ENCODE measurements at places on chromosomes 2 and 18.

- no peak for DNase-seq
Observed at GRCh38 chr2:108573061-108573460, 38.8 kb downstream of the LIMS1 start.

DNA sequence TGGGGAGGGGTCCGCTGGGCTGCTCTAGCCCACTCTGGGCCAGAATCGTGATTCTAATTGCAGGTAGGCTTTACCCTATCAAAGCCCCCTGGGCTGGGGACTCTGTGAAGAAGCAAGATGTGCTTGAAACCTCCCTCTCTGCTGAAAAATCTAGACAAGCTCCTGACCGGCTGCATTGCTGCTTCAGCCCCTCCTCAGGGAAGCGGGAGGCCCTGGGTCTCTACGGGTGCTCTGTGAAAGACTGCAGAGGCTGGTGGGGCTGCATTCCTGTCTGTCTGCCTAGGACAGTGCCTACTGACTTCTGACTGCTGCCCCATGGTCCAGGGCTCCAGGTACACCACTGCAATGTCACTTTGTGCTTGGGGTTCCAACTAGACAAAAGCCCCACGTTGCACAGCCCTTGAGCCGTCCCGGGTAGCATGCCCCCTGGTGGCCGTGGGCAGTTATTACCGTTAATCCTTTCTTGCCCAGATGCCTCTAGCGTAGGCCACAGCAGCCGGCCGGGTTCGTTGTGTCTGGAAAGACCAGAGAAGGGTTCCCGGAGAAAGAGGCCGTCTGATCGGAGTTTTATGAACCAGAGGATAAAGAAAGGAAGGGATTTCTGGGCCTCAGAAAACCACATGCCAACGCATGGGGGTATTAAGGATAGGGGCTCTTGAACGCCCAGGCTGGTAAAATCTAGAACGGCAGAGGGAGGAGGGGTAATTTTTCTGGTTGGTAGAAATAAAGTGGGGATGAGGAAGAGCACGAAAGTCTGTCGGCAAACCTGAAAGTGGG, 15.9 kb upstream of the C1QL2 start:
- peak; percentile 45 for DNase-seq

GRCh38 chr18:78107363-78107762, 857.7 kb downstream of the GALR1 start:
- no peak for DNase-seq

DNA sequence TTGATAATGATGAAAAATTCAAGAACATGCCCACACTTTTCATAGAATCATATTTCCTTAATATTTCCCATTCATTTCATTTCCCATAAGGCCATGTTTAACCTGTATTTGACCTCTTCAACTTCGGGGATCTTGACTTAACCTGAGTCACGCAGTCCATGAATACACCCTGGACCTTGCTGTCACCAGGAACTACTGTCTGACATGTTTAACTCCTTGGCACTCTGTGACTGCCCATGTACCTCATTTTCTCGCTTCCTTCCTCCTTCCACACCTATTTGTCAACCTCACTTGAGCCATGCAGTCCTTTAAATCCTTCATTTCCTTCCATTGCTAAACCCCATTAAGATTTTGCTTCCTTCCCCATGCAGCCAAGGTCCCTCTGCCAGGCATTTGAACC, 16.3 kb downstream of the ABCB11 start:
- DNase-seq: no peak

DNA sequence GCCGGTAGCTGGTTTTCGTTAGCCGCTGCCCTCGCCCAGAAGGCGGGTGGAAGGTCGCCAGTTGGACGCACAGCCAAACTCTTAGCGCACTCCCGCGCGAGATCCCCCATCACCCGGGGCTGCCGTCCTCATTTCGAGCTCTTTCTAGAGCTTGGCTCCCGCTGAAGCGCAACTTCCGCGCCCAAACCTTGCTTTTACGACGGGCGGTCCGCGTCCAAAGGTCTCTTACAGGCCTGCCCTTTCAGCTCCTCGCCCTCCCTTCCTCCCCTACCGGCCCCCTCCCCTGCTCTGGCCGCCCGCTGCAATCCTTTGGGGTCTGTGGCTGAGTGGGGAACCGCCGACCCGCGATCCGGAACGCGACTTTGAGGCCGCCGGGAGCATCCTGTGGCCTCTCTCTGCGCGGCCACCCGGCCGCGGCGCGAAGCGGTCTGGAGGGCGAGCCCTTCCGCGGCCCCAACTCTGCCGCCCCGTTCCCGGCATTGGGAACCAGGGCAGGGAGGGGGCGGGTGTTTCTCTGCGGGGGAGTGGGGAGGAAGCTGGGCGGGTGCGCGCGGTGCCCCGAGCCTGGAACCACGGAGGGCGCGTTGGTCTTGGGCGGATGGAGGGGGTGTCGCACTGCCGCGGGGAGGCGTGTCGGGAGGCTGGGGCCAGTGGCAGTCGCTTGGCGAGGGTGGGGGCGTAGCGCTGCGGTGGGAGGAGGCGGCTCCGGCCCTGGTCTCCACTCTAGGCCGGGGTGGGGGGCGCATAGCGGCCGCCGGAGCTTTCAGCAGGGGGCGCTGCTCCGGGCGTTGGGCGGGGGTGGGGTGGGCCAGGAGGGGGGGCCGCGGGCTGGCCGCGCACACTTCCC, at the start of gene GDF7:
Gene GDF7 (plus strand): TSS at position 841 of the 847 bp plus-strand sequence. CDS start 96 bp downstream, outside the sequence.
- no peak for DNase-seq

- DNase-seq: no peak
Observed at GRCh38 chr2:145230546-145230945, 710.6 kb upstream of the ZEB2 start.

DNA sequence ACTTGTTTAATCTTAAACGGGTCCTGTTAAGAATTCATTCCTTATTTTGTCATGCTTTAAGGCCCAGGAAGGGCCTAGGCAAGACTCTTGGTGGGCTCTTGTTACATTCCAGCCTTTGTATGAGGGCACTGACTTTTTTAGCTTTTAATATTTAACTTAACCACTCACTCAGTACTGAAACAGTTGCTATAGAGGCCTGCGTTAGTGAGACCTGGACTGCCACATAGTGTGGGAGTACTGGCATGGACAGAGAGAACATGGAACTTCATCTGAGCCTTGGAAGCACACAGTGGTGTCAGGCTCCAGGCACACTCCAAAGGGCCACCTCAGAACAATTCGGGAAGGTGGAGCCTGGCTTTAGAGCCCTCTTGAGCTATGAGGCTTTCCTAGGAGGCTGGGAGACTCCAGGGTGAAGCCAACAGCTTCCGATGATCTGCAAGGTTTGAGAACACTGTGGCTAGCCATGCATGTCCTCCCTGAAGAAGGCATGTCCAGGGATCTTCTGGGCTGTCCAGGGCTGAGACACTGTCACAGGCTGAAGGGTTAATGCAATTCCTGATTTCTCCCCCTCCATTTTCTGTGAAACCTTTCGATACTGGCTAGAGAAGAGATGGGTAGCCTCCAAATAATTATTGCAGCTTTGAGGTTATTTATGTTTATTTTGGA, 155.4 kb upstream of the ACAA2 start:
- no peak for DNase-seq

DNA sequence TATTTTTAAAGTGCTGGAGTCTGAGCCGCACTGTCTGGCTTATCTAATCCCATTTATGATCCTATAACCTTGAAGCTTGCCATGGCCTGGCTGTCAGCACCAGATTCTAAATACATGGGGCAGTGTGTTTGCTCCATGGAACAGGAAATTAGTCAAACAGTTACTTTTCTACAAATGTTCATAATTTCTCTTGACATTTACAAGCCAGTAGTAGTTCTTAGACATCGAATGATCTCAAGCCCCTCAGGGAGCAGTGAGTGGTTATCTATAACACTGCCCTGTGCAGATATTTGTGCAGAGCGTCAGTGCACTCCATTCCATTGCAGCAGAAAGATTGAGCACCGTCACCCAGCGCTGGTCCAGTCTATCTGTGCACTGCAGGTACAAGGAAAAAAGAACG, 205.2 kb downstream of the AGPS start:
- DNase-seq: no peak

DNA sequence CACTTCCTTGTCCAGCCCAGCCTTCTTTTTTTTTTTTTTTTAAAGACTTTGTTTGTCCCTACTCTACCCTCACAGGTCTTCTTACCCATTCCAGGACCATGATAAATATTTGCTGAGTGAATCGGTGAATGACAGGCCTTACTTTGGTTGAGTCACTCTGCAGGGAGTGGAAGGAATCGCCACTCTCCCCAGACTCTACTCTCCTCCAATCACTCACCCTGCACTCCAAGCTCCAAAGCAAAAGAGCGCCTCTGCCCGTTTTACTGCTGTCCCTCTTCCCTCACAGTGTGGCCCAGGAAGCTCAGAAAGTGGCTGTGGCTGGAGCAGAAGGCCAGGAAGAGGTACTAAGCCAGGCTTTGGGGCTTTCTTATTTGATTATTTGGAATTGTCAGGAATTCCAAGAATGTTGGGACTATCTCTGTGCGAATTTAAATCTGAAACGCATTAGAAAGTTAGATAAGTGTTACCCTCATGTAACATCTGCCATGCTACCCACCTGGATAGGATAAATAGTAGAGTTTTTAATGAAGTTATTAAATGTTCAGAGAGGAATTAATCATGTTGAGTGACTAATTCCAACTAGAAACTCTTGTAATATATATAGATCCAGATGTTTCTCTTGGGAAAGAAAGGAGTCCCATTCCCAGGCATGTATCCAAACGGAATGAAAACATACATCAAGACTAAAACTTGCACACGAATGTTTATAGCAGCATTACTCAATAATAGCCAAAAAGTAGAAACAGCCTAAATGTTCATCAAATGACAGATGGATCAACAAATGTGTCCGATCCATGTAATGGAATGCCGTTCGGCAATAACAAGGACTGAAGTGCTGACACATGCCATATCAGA, 43.0 kb upstream of the CHMP1B start:
- no peak for DNase-seq

DNA sequence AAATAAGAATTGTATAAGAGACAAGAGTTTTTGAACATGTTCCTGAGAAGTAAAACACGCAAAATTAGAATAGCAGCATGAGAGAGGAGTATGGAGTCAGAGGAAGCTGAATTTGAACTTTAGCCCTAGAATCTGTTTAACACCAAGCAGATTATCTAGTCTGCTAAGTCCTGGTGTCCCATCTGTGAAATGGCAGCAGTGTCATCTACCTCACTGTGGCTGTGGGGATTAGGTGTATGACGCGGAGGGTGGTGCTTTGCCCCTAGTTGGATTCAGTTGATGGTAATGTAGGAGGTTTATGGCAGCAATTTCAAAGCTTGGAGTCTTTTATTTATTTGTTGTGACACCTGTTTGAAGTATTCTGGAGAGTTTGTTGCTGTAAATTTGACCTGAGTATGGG, 79.2 kb downstream of the ZNF532 start:
- no peak for DNase-seq

DNA sequence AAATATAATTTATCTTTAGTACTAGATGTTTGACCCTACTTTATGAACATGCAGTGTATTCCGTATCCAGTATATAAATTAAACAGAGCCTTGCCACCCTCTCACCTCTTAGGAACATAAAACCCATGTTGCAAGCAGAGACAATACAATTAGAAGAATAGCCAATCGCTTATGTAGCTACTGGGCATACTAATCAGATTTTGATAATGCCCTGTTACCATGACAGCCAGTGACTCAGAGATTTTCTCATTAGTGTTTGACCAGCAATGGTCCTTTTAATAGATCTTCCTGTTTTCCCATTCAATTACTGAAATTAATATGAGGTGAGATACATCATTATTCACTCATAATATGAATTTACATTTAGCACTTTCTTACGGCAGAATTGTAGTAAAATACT, 547.3 kb upstream of the VWC2L start:
- DNase-seq: no peak

DNA sequence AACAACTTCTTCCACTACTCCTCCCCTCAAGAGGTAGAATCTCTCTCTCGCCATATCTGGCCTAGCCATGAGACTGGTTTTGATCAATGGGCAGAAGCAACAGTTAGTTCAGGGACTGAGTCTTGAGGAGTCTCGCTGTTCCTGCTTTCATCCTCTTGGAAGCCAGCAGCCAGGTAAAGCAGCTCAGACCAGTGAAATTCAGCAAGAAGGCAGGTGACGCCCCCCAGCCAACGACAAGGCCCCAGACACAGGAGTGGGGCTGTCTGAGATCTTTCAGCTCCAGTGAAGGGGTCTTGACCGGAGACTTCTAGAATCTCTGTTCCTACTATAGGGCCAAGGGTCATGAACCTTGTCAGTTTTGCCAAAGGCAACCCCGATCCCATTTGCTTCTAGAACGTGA, 39.7 kb upstream of the ACAA2 start:
- no peak for DNase-seq

- no peak for DNase-seq
Observed at GRCh38 chr2:201246280-201246679, 14.1 kb upstream of the CASP8 start.

GRCh38 chr18:74478880-74479279, 17.3 kb upstream of the CNDP2 start:
- DNase-seq: no peak

GRCh38 chr2:223501641-223502040, 100.5 kb downstream of the SCG2 start:
- DNase-seq: no peak

All from stimulated activated CD4-positive, alpha-beta T cell treated with anti-CD3 and anti-CD28 coated beads, Interleukin-1b, Interleukin-23, amount 100 ng/mL, for 48 hours (primary cell).